ENCODE measurements at places on chromosomes 12 and 14. TPM values are rescaled to one million over a fixed set of nuclear protein-coding genes. Genes with fewer than 3 reads are reported as not detected.

GRCh38 chr12:65155784-65156183 lies 13.6 kb upstream of the LEMD3 start:
- DNase-seq, result no peak

Gene KLRG1
- polyA plus RNA-seq, result 0.40 TPM

Gene CDC42BPB
- polyA plus RNA-seq, result 52.4 TPM

Gene BDKRB1
- 3.7 TPM for polyA plus RNA-seq

DNA sequence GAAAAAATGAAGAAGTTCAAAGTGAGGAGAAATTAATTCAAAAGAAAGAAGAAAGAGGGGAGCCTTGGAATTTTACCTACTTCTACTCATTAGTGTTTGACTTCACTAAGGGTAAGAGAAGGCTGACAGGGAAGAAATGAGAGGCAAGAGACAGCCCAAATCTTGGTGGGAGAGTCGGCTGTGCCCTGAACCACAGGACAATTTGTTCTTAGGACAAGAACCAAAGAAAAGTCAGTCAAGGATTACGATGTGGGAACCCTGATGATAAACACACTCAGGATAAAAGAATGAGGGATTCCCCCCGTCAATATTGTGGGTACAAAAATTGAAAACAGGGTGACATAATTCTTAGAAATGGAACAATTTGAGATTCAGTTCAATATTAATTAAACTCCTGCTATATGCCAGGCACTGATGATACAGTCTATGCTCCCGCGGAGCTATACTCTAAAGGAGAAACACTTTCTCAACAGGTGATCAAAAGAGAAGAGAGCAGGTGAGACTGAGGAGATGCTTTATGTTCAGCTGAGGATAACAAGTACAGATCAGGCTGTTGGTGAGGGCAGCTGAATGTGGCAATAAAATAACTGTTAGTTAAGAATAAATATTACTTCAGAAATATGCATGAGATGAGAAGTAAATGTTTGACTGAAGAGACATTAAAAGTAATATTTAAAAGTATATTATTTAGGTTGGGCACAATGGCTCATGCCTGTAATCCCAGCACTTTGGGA lies 175.4 kb downstream of the SLC25A21 start:
- DNase-seq, result peak; percentile 56

DNA sequence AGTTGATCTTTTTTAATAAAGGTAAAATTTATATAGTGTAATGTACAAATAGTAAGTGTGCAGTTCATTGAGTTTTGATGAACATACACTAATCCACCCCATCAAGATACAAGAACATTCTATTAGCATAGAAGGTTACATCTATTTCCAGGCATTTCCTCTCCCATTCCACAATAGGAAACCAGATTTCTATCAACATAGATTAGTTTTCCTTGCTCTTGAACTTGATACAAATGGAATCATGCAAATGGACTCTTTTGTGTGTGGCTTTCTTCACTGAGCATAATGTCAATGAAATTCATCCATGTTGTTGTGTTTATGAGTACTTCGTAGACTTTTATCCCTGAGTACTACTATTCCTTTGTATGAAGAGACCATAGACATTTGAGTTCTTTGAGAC lies 10.8 kb downstream of the STYX start:
- DNase-seq, result no peak

- DNase-seq, result no peak
These were observed 101.5 kb downstream of the NAV3 start for GRCh38 chr12:77932216-77932615.

DNA sequence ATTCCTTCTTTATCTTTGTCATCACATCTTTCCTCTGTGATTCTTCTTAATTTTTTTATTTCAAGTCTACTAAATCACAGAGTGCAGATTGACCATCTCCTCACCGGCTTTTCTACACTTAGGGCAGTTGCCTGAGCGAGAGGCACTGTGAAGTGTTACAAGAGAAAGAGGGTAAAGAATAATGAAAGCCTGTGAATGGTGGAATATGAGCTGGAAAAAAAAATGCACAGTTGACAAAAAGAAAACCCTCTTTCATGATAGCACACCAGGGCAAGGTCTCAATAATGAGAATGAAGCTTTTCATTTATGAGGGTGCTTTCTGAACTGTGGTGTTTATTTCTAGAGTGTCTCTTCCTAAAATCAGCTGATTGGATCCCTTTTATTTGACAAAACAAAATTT lies 106.2 kb upstream of the PDE3A start:
- no peak for DNase-seq

- DNase-seq, result no peak
These were observed 287.2 kb upstream of the KITLG start for GRCh38 chr12:88867510-88867909.

- DNase-seq, result no peak
These were observed 23.3 kb downstream of the MDM2 start for GRCh38 chr12:68831272-68831671.

DNA sequence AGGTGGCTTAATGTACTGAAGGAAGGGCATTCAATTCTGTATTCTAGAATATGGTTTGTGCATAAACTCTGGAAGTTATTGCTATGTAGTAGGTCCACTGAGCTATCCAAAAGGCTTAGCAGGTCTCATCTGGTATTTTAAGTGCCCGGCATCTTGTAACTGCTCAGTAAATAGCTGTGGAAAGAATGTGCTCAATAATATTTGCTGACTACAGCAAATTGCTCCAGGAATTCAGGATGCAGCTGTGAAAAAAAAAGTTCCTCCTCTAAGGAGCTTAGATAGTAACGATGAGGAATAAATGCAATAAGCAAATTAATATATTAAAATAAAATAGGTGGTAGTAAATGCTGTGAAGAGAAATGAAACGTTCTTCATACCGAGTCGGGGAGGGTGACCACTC lies 857.1 kb downstream of the AACS start:
- no peak for DNase-seq

DNA sequence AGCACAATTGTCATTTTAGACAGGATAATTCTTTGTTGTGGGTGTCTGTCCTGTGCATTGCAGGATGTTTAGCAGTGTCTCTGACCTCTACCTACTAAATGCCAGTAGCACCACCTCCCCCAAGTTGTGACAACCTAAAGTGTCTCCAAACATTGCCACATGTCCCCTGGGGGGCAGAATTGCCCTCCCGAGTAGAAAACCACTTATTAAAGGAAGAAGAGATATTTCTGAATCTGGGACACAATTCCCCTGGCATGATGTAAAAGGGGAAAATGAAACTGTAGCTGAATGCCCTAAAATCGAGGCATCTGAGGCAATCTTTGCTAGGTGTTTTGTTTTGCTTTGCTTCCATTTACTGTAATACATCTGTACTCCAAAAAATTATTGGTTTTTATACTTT lies 116.8 kb upstream of the NAP1L1 start:
- DNase-seq, result no peak

DNA sequence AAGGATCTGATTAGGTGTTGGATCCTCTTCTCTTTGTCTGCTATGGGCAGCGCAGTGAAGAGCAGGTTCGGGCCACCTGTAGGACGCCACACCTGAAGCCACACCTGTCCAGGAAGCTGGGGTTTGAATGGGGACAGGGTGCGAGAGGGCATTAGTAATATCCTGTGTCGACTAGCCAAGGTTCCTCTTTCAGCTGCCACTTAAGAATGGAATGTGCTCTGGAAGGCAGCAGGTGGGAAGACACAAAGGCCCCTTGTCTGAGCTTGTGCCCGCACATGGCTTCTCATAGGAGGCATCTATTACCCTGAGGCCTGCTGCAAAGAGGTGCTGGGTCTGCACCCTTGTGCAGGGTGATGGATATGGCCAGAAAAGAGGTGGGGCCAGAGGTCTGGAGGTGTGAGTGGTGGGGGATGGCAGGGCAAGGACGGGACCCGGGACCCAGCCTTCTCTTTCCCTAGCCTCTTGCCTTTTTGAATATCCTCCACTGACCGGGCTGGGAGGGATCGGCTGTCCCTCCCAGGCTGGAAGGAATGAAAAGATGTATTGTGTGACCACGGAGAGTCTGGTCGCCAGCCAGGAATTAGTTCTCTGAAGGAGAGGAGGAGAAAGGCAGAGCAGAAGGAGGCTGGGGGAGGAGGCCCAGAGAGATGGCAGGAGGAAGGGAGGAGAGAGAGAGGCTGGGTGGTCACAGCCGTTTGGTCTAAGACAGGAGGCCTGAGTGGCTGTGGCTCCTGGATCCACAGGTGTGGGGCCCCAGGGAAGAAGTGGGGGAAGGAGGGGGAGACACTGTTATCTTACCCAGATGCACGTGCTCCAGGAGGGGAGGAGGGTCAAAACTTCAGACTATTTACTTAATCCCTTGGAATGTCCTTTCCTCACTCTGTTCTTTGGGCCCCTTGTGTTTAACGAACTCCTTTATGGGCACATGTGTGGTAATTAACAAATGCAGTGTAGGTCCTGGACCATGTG lies 101.5 kb downstream of the SMOC1 start:
- DNase-seq, result peak; percentile 93

DNA sequence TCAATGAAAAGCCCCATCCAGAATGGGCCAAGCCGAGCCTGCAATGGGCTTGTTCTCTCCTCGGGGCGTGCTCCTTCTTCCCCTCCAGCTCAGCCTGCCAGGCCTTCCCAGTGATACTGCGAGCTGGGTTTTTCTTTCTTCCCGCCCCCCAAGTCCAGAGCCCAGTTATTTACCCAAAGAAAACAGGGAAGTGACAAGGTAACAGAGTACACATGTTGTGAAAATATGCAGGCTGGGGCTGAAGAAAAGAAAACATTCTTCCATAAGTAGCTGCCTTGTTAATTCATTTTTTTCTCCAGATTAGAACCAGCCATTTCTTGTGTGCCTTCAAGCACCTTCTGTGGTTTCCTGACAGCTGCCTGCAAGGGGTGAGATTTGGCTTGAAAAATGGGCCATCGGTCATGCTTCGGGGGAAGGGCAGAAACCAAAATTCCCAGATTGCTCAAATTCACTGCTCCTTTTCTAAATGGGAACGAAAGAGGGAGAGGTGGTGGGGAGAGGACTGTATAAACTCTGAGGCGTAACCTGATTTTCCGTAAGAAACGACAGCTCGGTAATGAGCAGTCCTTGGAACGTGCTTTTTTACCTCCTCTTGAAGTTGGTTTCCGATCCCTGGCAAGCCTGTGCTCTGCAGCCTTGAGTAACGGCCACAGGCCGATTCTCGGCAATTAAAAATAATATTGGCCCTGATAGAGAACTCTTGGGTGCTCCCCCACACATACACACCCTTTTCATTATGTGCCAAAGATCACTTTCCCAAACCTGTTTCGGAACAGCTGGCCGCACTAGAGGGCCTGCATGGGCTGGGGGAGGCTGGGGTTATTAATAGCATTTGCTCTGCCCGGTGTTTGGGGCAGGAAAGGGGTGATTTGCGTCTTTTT lies 229.4 kb downstream of the ZFP36L1 start:
- peak; percentile 43 for DNase-seq

Gene ARID4A
- 2.5 TPM for polyA plus RNA-seq

DNA sequence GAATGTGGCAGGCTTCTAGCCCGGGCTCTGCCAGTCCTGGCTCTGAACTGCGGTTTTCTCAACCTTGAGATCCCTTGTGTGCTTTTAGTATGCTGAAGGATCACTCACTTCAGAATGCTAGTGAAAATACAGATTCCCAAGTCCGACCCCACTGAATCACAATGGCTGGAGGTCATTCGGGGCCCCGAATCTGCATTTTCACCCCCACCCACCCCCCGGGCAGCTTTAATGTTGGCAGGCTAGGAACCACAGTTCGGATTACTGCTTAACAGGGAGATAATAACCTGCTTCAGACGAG lies 573 bp upstream of the SUSD6 start:
- no peak for DNase-seq

GRCh38 chr12:43884683-43885410 lies 49.0 kb downstream of the TMEM117 start:
- DNase-seq, result peak; percentile 87

Gene FAIM2
- polyA plus RNA-seq, result not detected

Gene RAD51AP1
- polyA plus RNA-seq, result 15.4 TPM

DNA sequence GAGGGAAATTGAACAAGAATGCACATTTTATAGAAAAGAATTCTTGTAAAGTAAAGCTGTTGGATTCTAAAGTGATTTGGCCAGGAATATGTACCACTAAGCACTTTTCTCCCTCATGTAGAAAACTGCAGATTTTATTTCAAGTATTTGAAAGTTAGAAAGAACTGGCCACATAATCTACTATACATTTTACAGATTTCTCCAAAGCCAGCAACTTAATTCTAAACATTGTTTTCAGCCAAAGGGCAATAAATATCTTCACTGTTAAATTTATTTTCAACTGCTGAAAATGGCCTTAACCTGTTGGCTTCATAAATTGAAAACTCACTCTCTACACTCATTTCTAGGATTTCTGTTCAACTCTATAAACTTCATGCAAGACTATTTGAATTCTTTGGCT lies 15.6 kb upstream of the KERA start:
- DNase-seq, result no peak

GRCh38 chr12:57740656-57741412 lies 2.3 kb upstream of the AGAP2 start:
- DNase-seq, result no peak

Gene MYO1H
- not detected for polyA plus RNA-seq

DNA sequence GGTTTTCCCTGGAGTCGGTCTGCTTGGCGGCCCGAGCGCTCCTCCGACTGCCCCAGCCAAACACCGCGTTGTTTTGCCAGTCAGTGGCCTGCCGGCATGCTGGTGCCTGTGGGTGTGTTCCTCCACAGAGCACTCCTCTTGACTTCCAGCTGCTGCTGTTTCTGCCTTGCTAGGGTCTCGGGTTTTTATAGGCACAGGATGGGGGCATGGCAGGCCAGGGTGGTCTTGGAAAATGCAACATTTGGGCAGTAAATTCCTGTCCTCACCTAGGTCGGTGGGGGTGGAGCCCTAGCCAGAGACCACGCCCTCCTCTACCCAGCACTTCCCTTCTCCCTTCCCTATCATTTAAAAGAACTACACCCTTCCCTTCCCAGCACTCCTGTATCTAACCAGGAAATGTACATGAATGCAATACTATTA lies 34.7 kb upstream of the VASH1 start:
- no peak for DNase-seq
